Natural killer cell (primary cell): ENCODE measurements at places on chromosomes 5 and 9. TPM values are rescaled to one million over a fixed set of nuclear protein-coding genes. Genes with fewer than 3 reads are reported as not detected.

GABRA1 gene
- not detected for total RNA-seq

PCDH1 gene
- total RNA-seq: 19.2 TPM

BAAT gene
- not detected for total RNA-seq

ECM2 gene
- total RNA-seq: not detected

GRCh38 chr5:173835131-173835530, 53.0 kb upstream of the CPEB4 start:
- H3K36me3 ChIP-seq: no peaks in the 10 kb centered on the region
- no peaks in the 10 kb centered on the region for H3K4me1 ChIP-seq
- no peak for DNase-seq

DNA sequence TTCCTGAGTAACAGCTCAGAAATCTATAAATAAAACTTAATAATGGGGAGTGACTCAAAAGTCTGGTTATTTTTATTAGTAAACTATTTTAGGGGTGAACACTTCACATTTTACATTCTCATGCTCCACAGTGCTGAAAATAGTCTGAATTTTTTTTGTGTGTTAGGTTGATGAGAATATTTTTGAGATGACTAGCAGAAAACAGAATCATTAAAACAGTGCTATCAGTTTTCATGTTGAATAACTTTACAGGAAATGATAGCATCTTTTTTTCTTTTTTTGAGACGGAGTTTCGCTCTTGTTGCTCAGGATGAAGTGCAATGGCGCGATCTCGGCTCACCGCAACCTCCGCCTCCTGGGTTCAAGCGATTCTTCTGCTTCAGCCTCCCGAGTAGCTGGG, 60.3 kb downstream of the TMC1 start:
- H3K4me1 ChIP-seq: peaks cover 5% of the 10 kb centered on the region
- no peaks in the 10 kb centered on the region for H3K36me3 ChIP-seq
- H3K27me3 ChIP-seq: no peaks in the 10 kb centered on the region
- no peak for DNase-seq

DNA sequence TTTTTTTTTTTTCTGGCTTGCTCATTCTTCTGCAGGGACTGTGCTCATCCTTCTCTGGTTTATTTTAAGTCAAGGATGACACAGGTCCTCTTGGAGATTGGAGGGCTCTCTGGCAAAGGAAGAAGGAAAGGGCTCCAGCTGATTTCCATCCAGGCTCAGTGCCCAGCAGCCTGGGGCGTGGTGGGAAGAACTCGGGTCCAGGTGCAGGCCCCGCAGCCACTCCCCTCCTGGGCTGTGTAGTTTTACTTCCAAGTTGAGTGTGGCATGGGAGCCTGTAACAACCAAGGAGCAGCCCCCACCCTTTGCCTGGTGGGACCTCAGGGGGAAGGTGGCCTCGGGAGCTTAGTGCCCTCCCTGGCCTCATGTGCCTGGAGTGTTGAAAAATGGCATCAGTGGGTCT, 58.9 kb downstream of the ANKRD33B start:
- no peak overlapping the region for H3K27ac ChIP-seq
- H3K27me3 ChIP-seq: no peaks in the 10 kb centered on the region
- H3K4me3 ChIP-seq: no peak overlapping the region
- H3K36me3 ChIP-seq: no peaks in the 10 kb centered on the region
- H3K4me1 ChIP-seq: peaks cover 7% of the 10 kb centered on the region

- no peaks in the 10 kb centered on the region for H3K36me3 ChIP-seq
- no peaks in the 10 kb centered on the region for H3K4me1 ChIP-seq
- no peak for DNase-seq
- no peak overlapping the region for H3K27ac ChIP-seq
- no peaks in the 10 kb centered on the region for H3K27me3 ChIP-seq
- H3K4me3 ChIP-seq: no peak overlapping the region
These were observed 41.3 kb upstream of the CDH18 start for GRCh38 chr5:20029266-20029665.
